ENCODE measurements at places on chromosomes 16 and 17. TPM values are rescaled to one million over a fixed set of nuclear protein-coding genes. Genes with fewer than 3 reads are reported as not detected.
A peak's percentile ranks its signal among the peaks of the same experiment; 100 is the strongest.

DNA sequence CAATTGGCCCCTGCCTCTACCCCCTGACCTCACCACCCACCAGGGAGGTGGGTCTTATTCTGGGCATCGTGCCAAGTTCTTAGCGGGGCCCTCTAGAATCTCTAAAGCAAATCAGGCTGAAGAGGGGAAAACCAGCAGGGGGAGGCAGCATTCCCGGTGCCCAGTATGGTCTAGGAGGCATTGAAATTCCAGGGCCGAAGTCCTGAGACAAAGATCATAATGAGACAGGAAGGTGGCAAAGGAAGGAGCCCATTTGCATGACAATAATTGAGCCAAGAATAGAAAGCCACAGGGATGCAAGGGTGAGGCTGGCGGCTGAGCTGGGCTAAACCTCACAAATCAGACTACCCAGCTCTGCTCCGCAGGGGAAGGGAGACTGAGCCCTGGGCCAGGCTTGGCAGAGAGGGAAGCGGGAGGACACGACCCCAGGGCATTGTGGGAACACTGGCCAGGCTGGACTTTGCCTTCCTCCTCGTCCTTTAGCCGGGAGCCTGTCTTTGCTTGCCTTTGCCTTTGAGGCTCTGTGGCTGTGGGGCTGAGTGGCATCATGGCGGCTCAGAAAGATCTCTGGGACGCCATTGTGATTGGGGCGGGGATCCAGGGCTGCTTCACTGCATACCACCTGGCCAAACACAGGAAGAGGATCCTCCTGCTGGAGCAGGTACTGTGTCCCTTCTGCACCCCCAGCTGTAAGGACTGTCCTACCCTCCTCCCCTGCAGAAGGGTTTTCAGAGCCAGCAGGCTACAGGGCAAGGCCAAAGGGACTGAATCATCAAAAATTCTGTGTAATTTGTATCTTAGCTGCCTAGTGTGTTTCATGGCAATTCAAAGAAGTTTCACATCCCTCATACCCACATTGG lies at the start of gene PIPOX:
Gene PIPOX, plus strand, starts transcription at position 463 of the 860 bp plus-strand sequence. Its CDS starts 85 bp downstream, at position 548.
- DNase-seq: peak; percentile 51

- no peak for DNase-seq
These were observed 153.9 kb downstream of the HS3ST3B1 start for GRCh38 chr17:14454746-14455145.

GRCh38 chr17:18004884-18005305 lies 32.2 kb downstream of the DRC3 start:
- DNase-seq: no peak

DNA sequence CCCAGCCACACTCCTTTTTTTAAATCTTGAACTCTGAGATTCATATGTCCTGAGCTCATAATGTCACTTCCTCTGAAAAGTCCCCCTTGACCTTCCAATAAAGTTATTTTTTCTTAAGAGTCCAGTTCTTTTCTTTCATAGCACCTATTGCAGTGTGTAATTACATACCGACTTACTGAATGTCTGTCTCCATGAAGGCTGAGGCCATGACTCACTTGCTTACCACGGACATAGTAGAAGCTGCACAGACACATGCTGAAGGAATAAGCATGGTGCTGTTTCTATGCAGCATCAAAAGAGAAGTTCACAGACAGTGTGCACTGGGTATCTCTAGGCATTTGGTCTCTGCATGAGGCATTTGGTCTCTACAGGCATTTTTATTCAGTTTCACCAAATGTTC lies 77.2 kb downstream of the C17orf67 start:
- peak; percentile 8 for DNase-seq

DNA sequence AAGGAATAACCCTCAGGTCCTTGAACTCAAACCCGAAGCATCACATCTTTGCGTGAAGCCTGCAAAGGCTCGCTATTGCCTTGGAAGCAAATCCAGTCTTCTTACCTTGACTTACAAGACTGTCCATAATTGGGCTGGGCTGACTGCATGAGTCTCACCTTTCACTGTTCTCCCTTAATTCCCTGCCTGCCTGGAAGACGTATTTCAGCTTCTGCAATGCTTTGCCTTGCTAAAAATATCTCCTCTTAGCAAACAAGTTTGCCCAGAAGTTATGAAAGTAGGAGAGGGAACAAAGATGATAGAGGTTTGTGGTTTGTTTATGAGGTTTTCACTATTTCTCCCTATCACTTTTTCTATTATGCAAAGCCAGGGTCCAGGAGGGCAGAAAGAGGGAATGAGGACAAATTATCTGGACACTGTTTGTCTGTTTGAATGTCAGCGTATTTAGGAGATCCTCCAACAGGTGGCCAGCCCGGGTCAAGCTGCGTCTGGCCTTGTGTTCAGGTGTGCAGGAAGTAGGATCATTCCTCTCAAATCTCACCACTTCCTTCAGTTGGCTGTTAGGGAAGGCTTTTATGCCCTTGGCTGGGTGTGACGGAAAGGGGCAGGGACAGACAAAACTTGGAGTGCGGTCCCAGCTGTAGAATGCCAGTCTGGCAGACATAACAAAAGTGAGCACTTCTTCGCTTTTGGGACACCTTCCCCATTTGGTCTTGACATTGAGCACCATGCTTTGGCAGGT lies 488.9 kb downstream of the CDH13 start:
- no peak for DNase-seq

- no peak for DNase-seq
These were observed 6.1 kb downstream of the PYCARD start for GRCh38 chr16:31196324-31197088.

GRCh38 chr17:11053846-11054245 lies 187.2 kb upstream of the SHISA6 start:
- no peak for DNase-seq

DNA sequence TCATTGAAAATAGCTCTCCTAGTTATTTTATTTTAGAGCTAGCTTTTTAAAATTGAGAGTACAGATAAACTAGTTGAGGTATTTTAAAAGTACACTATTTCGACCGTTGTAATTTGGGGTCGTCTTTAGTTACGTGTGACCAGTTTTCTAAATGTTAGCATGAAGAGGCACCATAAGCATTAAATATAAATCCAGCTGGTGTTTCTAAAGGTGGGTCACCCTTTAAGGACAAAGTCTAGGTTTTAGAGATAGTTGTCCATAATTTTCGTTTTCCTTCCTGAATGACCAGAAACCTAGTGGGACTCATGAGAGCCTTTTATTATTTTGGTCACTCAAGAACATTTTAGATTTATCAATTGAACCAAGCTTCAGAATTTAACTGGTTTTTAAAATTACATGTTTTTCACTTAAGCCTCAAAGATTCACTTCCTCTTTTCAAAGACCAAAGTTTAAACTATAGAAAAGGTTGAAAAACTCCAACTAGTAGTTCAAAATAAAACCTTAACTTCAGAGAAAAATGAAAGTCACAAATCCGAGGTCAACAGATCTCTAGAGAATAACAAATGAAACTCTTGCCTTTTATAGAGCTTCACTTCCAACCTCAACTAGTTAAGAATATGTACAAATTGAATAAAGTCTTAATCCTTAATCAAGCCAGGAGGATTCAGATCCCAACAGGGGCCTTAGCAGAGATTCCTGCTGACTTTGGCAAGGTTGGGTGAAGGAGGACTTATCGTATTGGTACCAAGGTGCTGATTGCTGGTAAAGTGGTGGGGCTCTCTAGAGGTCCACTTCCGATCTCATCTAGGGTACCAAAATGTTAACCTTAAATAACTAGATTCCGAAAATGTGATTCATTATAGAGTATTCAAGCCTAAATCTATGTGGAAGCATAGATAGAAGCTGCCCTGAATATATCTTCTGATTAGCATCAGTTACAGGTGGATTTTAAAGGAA lies 32.5 kb downstream of the PHKB start:
- no peak for DNase-seq

DNA sequence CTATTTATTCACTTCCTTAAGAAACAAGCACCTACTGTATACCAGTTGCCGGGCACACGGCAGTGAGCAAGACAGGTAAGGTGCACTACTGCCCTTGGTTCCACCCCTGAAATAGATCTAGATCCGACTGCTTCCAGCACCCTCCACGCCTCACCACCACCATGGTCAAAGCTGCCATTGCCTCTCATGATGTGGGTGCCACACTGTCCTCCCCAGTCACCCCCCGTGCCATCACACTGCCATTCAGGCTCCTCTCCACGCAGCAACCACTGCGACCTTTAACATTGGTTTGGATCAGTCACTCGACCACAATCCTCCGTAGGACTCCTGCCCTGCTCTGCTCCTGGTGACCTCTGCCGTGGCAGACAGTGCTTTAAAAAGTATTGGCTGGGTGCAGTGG lies 226.8 kb downstream of the CPPED1 start:
- DNase-seq: peak; percentile 11

- no peak for DNase-seq
These were observed 18.6 kb upstream of the MNT start for GRCh38 chr17:2419486-2419885.

DNA sequence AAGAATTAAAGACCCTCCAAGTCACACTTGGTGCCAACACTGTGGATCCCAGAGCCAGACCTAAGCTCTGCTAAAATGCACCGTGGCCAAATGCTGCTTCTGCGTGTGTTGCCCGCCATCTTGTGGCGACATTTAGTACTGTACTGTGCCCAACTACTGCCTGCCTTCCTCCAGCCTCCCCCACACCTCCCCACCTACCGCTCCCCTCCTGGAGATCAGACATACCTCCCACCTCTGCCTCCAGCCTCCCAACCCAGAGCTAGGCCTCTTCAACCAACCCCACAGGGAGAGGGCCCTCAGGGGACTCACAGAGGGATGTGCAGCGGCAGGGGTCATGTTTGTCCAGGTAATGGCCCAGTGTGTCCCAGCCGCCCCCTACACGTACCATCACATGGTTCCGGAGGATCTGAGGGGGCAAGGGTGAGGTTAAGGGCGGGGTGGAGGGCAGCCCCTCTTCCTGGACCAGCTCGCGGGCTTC lies 5.5 kb downstream of the GAS2L2 start:
- DNase-seq: peak; percentile 93

GRCh38 chr17:20982589-20983358 lies 60.0 kb downstream of the USP22 start:
- no peak for DNase-seq

DNA sequence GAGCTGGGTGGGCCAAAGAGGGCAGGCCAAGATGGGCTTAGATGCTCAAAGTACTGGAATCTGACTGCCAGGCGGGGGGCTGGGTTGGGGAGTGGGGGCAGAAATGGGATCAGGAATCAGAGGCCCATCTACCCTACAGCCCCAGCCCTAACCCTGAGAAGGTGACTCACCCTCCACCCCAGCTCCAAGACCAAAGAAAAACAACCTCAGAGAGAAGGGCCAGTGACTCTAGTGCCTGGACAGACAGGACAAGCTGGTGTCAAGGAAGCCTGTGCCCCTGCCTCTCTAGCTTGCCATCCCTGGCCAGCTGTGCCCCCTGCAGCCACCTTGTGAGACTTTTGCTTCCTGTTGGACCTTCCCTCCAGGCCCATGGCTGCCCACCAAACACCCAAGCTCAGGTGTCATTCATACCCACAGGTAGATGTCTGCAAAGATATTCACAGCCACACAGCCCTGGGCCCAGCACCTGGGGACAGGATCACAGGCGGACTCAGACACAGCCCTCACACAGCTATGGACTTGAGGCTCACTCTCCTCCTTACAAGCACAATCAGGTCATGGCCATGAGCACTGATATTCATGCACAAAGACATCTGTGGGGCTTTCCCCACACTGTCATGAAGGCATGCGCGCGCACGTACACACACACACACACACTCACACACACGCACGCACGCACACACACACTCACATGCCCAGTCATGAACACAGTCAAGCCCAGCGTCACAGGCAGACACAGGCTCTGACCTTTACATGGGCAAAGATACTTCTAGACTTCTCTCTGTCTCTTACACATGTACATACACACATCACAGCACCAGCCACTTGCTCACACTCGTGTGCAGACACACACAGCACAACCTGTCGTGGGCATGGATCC lies 2.8 kb downstream of the WNT3 start:
- no peak for DNase-seq

DNA sequence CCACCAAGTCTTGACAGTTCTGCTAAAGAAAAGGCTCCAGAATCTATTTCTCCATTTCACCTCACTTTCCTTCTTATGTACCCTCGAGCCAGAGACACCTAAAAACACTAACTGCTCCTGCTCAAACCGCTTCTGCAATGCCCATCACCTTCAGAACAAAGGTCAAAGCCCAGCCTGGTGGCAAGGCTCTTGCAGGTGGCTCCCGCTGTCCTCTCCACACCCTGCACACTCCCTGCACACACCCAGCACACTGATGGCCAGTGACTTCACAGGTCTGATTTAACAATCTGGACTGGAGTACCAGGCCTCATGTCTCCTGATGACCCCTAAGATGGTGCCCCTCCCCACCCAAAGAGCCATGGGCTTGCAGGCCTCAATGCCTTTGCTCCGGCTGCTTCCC lies 9.8 kb upstream of the C17orf113 start:
- DNase-seq: no peak

- peak; percentile 73 for DNase-seq
These were observed 27.8 kb downstream of the CASKIN2 start for GRCh38 chr17:75487351-75488070.

DNA sequence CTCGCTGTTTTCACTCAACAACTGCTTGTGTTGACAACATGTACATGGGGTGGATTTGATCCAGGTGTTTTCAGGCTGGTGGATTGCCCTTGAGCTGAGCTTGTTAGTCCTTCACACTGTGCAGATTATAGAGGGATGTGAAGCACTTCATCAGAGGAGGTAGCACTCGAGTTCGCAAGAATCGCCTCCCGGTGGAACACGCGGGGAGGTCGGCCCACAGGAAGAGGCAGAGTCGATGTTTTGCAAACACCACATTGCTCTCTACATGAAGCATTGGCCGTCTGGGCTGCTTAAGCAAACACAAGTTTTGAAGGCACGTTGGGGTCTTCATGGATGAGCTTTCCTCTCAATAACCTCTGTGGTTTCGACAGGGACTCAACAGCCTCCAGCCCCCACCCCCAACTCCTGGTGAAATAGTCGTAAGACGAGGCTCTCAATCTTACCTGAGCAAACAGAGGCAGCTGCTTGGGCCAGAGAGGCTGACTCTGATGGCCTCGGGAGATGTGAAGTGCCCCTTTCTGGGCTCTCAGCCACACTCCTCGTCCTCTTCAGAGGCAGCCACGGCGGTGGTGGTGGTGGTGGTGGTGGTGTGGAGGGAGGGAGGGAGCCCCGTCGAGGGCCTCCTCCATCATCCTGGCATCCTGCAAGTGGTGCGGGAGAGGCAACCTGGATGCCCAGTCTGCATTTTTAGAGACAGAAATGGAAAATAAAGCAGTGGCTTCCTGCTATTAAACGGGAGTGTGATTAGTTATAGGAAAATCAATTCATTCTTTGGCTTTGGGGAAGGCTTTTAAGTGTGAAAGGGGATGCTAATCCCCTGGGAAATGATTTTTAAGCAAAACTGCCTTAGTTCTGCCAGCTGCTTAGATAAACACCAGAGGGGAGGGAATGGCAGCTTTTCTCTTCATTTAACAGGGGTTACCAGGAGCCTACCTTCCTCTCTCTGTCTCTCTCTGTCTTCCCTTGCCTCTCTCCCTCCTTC lies 552.5 kb upstream of the EEF2KMT start:
- DNase-seq: no peak

The SLC5A10 gene
- total RNA-seq: not detected

The MATCAP1 gene
- 49.5 TPM for total RNA-seq

The PPY gene
- not detected for total RNA-seq

The TUBB3 gene
- 0.27 TPM for total RNA-seq

The KCNH6 gene
- not detected for total RNA-seq

The FZD2 gene
- total RNA-seq: 0.16 TPM

The SLC5A11 gene
- total RNA-seq: 0.18 TPM

The CAPNS2 gene
- total RNA-seq: not detected

The NAT9 gene
- total RNA-seq: 42.4 TPM

Data from activated CD8-positive, alpha-beta T cell treated with anti-CD3 and anti-CD28 coated beads for 36 hours (primary cell).